ENCODE measurements at places on chromosomes 12 and 14.

- DNase-seq: no peak
Observed at GRCh38 chr14:24251880-24252288, 9.5 kb upstream of the TINF2 start.

GRCh38 chr12:99444859-99445316, 202.7 kb upstream of the GARIN6 start:
- DNase-seq: no peak

GRCh38 chr12:19205120-19205519, 75.6 kb downstream of the PLEKHA5 start:
- no peak for DNase-seq

GRCh38 chr14:95044463-95045105, 112.7 kb downstream of the DICER1 start:
- DNase-seq: no peak

DNA sequence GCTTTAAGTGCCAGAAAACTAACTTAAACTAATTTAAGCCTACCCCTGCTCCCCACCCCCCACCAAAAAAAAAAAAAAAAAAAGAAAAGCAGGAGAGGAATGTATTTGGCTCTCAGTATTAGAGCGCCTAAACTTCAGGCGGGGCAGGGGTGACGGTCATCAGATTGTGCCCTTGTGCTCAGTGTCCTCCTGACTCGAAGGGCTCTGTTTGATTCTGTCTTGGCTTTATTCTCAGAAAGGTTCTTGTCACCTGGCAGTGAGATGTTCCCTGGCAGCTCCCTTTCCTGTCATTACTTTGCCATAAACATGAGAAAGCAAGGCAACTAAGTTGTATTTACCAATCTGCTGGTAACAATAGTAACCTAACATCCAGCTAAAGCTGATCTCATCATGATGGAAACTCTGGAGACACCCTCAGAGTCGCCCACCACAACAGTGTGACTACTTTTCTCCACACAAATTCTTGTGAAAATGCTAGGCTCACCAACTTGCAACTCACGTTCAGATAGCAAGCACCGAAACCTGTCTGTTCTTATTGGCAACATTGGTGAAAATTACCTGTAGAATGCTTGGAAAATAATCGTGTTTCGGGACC, 39.0 kb upstream of the WNK1 start:
- no peak for DNase-seq

GRCh38 chr14:35052637-35053036, 6.6 kb downstream of the FAM177A1 start:
- DNase-seq: no peak

- no peak for DNase-seq
Observed at GRCh38 chr12:9597365-9597764, 10.4 kb downstream of the KLRB1 start.

DNA sequence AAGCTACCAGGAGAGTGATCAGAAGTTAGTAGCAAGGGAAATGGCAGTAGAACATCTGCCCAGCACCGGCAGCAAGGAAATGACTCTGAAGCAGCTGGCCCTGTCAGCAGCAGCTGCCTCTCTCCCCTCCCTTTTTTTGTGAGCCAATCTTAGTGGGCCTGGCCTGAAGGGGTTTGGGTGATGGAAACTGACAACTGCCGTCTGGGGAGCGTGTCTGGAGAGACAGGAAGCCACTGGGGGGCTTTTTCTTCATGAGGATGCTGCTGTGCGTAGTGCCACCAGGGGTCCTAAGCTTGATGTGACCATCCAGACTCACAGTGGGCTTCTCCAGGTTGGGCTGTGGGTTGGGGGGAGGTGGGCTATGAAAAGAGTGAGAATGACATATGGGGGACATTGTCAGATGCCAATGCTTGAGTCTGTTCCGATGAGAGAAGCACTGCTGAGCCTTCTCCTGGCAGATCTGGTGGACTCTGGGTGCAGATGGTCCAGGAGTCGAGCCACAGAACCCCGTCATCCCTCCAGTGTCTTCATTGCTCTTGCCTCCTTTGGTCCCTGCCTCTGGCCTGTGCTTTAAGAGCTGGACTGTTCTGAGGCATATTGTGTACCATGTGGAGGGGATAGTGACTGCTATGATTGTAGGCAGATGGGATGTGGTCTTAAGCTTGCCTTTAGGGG, 87.6 kb upstream of the HIF1A start:
- peak; percentile 58 for DNase-seq

DNA sequence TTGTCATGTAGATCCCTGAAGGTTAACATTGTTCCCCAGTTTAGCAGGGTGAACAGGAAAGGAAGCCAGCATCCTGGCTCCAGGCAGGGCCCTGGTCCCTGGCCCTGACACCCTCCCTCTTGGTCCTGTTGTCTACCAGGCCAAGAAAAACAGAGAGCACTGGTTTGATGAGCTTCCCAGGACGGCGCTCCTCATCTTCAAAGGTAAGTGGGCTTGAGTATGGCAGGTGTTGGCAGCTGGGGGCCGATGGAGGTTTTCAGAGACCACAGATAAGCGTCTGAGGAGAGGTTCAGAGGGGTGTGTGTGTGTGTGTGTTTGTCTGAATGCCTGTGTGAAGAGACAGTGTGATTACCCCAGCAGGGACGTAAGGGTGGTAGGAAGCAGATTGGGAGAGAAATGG, 56.3 kb downstream of the SLC8B1 start:
- no peak for DNase-seq

GRCh38 chr12:25723336-25723735, 170.3 kb upstream of the LMNTD1 start:
- no peak for DNase-seq

GRCh38 chr14:76954394-76955190, 73.9 kb downstream of the IRF2BPL start:
- no peak for DNase-seq

DNA sequence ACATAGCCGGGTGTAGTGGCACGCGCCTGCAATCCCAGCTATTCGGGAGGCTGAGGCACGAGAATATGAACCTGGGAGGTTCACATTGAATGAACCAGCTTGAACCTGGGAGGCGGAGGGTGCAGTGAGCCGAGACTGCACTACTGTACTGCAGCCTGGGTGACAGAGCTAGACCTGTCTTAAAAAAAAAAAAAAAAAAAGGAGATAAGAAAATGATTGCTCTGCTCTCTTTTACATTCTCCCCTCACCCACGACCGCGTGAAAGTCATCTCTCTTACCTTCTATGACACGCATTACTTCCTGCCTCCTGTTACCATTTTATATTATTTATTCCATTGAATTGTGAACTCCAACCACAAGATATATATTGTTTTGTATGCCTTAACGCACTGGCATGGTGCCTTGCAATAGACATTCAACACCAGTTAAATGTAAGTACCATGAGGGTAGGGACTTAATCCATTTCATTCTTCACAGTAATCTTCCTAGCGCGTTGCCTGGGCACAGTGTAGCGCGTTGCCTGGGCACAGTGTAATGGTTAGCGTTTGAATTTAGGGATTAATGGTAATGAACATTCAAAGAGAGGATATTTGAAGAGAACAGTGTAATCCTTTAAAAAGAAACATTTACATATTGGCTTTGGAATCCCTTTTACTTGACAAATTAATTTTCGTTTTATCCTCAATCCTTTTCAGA, 2.7 kb downstream of the RAP1B start:
- DNase-seq: no peak

DNA sequence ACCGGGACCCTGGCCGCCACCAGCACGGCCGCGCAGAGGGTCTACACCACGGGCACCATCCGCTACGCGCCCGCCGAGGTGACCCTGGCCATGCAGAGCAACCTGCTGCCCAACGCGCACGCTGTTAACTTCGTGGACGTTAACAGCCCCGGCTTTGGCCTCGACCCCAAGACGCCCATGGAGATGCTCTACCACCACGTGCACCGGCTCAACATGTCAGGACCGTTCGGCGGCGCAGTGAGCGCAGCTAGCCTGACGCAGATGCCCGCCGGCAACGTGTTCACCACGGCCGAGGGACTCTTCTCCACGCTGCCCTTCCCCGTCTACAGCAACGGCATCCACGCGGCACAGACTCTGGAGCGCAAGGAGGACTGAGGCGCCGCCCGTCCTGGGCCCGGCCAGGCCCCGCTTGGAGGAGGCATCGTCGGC, 150.1 kb downstream of the EGLN3 start:
- no peak for DNase-seq

GRCh38 chr14:75513911-75514672, 8.2 kb upstream of the BATF start:
- no peak for DNase-seq

DNA sequence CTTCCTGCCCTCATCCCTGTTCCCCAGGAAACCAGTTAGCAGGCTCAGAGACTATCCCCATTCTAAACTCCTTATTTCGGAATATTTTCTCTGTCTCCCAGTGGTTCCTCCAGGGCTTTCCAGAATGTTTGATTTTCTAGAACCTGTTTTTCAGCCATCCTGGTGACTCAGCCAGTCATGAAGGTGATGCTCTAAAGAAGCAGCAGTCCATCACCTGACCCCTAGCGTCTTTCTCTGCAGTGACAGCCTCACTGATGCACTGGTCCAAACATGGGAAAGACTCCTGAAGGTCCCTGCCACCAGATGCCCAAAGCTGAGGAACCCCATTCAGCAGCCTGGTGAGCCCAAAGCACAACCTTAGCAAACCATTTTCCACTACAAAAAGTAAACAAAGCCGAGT, 212.6 kb downstream of the PHETA1 start:
- no peak for DNase-seq

DNA sequence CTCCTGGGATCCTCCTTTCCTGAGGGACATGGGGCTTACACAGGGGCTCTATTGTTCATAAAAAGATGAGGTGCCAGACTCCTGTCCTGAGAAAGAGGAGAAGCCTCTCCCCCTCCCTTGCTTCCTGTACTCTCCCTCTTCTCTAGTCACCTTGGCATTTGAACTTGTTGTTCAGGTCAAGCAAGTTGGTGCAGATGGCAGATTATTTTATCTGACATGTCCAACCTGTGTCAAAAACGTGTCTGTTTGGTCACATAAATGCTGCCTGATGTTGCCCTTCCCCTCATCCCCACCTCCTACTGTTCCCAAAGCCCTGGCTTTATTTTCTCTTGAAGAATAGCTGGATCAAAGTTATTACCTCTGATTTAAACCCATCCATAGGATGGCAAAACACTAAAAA, 154.8 kb downstream of the TMX1 start:
- no peak for DNase-seq

GRCh38 chr14:33676135-33676566, 274.7 kb downstream of the EGLN3 start:
- DNase-seq: peak; percentile 78

DNA sequence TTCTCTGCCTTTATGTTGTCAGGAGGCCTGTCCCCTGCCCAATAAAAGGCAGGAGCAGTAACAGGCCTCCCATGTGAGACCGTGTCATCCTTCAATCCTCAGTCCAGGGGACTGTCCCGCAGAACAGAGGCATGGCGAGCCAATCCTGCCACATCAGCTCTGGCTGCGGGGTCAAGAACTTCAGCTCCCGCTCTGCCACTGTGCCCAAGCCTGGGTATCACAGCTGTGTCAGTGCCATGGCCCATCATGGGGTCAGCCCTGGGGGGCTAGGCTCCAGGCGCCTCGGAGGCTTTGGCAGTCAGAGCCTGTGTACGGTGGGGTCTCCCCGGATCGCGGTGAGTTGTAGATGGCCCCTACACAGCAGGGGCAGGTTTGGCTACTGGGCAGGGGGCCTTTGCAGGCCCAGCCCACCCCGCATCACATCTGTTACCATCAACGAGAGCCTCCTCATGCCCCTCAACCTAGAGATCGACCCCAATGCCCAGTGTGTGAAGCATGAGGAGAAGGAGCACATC, 19.9 kb upstream of the KRT83 start:
- DNase-seq: no peak
